ENCODE measurements at places on chromosomes 13 and 19.

DNA sequence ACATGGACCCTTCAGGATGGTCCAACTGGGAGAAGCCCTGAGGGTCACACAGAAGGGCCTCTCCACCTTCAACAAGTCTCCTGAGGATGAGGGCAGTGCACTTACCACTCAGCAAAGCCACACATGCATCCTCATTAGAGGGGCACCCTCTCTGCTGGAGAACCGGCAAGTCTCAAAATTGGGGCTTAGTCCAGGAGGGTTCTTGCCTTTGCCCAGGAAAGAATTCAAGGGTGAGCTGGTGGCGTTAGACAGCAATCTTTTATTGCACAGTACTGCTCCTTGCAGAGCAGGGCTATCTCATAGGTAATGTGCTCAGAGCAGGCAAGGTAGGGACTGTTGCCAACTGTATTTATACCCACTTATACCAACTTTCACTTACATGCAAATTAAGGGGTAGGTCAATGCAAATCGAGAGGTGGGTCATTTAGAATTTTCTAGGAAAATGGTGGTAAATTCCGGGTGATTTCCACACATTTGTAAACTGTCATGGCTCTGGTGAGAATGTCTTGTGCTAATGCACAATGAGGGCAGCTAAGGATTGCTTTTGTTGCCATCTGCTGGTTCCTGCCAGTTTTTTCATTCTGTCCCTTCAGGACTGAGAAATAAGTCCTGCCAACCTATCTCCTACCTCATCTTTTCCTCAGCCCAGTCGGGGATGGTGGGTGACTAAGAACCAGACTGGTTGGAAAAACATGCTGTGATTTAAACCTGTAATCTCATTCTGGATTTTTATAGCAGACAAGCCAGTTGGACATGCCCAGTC lies 27.8 kb upstream of the IGSF23 start:
- DNase-seq = no peak

DNA sequence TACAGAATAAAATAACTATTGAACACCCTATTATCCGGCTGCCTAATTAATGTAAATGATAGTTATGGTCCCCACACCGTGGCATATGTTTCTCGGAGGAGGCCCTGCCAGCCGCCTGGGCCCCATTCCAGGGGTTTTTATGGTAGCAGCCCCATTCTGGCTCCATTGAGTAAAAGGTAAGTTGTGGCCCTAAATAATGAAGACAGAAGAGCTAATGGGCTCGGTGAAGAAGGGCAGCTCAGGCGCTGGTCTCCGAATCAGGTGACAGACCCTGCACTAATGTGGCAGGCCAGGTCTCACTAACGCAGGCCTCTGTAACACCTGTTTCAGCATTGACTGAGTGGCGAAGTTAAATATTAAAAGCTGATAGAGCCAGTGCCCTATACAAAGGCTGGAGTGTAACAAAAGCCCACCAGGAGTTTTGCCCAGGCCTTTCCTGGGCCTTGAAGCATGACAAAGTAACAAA lies 19.1 kb downstream of the POP4 start:
- no peak for DNase-seq

GRCh38 chr13:30881191-30881651 lies 24.9 kb upstream of the MEDAG start:
- peak; percentile 72 for DNase-seq

- no peak for DNase-seq
Measured at GRCh38 chr13:48873587-48873986, 102.1 kb upstream of the FNDC3A start.

DNA sequence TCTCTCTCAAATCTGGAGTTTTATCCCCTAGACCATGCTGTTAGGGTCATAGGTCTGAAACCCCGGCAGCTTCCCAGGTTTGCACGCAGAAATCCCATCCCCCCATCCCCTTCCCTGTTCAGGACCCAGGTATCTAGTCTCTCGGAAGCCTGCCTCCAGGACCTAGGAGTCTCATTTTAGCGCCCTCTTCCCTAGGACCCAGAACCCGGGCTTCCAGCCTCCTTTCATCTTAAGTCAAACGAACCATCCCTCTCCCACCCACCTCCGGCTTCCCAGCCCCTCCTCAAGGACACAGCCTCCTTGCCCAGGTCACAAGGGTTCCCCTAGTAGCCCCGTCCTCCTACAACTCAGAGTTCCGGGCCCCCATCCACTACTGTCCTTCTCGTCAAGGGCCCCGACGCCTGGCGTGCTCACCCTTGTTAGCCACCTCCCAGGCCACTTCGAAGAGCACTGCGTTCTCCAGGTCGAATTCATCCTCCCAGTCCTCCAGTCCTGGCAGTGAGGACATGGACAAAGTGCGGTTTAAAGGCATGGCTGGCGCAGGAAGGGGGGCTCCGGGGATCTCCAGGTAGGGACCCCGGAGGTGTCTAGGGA lies 431 bp downstream of the GYS1 start:
- DNase-seq = no peak

GRCh38 chr19:53772943-53773342 lies 51.2 kb downstream of the NLRP12 start:
- DNase-seq = peak; percentile 34

GRCh38 chr13:91169321-91170050 lies 178.0 kb upstream of the MIR17HG start:
- DNase-seq = no peak

DNA sequence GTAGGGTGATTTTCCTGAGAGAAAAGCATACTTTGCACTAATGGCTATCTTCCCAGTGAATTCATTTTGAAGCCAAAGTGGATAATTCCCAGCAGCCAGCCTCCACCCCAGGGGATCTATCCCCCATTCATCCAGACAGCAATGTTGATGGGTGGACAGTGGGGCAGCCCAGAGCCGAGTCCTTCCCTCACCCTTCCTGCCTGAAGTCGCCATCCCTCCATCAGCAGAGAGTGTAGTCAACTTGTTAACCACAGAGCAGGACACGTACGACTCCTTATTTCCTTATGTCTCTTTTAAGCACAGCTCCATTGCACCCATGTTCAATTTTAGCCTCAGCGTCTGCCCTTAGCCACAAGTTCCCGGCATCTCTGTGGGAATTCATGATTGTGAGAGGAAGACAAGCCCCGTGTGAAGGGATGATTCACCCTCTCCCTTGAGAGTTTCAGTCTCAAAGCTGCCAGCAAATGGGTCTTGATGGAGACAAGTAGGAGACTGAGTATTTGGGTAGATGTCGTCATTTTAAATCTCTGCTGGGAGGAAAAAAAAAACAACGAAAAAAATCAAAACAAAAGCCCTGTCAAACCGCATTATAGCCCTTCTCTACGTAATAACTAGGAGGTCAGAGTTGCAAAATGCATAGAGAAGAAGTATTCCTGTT lies 58.3 kb upstream of the MEDAG start:
- DNase-seq = peak; percentile 42

DNA sequence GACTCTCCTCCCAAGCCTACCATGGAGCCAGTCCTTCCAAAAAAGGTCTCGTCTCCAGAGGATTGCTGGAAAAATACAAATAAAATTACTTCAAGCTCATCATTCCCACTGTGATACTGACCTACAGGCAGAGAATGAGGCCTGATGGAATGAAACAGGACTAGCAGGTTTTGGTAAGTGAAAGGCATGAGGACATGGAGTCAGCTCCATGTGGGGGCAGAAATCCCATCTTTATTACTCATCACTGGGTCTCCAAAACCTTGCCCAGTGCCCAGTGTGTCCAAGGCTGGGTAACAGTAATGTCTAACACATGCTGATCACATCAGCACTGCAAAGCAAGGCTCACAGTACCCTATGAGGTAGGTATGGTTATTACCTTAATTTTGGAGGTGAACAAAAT lies 235.4 kb downstream of the DNAJC15 start:
- no peak for DNase-seq

DNA sequence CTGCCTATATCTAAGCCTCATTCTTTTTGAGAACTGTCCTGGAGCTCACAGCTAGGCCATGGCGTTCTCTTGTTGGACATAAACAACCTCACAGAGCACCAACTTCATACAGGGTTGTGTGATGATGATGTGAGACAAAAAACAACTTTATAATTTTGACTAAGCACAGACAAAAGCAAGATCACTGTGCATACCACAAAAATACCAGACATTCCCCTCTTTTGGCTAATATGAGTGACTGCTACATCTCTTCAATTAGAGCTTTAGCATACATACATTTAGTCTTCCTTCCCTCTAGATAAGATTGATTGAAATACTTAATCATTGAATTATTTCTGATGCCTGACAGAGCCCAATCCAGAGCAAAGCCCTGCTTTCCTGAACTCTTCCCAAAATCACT lies 8.3 kb downstream of the MAB21L1 start:
- DNase-seq = no peak

GRCh38 chr19:8180018-8180417 lies 29.2 kb upstream of the CERS4 start:
- DNase-seq = no peak

DNA sequence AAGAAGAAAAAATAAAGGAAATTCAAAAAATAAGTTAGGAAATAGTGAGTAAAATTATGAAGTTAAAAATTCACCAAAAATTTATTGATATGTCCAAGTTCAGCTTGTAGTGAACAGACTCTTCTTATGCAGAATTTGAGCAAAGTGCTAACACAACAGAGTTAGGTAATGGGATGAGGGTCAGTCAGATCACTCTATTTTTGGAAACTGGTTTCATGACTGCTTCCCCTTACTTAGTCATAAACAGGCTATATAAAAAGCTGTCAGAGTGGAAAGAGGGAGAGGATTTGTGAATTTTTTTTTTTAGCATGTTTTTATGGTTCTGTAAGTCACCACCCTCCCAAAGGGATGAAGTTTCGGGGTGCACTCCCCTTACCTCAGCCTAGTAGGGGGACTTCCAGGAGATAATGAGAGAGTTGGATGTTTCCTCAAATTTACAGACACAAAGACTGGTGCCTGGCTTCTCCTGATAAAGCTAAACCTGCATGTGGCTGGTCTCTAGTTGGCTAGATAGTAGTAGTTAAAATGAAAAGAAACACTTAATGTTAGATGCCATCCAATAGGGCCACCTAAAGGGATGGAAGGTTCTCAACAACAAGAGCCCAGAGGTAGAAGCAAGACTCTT lies 4.5 kb downstream of the CPB2 start:
- DNase-seq = no peak

GRCh38 chr13:80083081-80083852 lies 257.7 kb downstream of the SPRY2 start:
- DNase-seq = no peak
